ENCODE measurements at places on chromosomes 13 and 19. TPM values are rescaled to one million over a fixed set of nuclear protein-coding genes. Genes with fewer than 3 reads are reported as not detected.

SERP2 gene
- total RNA-seq: 15.7 TPM

FARSA gene
- 37.6 TPM for total RNA-seq

FPR1 gene
- total RNA-seq: 5.3 TPM

EBPL gene
- total RNA-seq: 5.8 TPM

PRTN3 gene
- total RNA-seq: not detected

All from Right ventricle myocardium inferior (tissue), 1 donor.